ENCODE measurements at places on chromosomes 13 and 19. TPM values are rescaled to one million over a fixed set of nuclear protein-coding genes. Genes with fewer than 3 reads are reported as not detected.
A peak's percentile ranks its signal among the peaks of the same experiment; 100 is the strongest.

Gene TEX26
- not detected for total RNA-seq

Gene ZNF134
- total RNA-seq, result 18.9 TPM

Gene KANK2
- total RNA-seq, result 121 TPM

Gene C19orf38
- total RNA-seq, result not detected

Gene SYDE1
- total RNA-seq, result 47.7 TPM

Gene EXOC3L2
- 0.08 TPM for total RNA-seq

Gene SH2D3A
- total RNA-seq, result 2.2 TPM

DNA sequence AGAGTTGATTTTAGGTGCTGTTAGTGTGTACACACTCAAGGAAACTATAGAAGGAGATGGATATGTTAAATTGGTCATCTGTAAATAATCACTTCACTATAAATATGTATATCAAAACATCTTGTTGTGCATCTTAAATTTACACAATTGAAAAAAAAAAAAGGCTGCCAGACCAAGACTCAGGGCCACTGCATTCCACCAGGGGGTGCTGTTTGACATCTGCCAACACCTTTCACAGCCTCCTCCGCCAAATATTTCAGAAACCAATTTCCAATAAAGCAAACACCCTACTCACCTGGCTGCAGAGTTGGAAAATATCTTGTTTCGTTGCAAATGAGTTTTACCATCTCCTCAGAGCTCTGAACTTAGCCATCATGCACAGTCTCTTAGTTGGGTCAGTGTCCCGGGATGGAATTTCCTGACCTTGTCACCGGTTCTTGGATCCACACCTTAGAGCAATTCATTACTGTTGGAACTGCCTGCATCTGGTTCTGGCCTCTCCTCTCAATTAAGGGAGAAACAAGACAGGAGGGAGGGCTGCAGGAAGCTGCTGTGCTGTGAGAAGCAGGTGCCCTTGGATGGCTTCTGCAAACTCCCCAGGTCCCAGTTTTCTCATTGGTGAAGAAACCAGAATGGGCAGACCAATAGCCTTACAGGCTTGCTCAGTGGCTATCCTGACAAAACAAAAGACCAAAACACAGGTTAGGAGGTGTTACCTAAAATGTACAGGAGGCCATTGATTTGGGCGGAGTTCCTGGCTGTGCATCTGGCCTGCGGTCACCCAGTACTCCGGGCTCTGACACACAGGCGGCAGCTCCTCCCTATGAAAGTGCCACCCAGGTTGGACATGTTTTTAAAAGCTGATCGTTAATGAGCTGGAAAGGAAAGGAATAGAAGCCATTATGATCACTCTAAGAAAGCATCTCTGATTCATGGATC lies 746.6 kb downstream of the UQCRFS1 start:
- peak; percentile 30 for DNase-seq
- no peak overlapping the region for H3K27ac ChIP-seq
- no peaks in the 10 kb centered on the region for H3K4me1 ChIP-seq

- no peaks in the 10 kb centered on the region for H3K4me1 ChIP-seq
- no peaks in the 10 kb centered on the region for H3K27me3 ChIP-seq
- no peaks in the 10 kb centered on the region for H3K36me3 ChIP-seq
- DNase-seq, result no peak
Measured at GRCh38 chr19:58354478-58355030, 1.3 kb upstream of the A1BG start.

- no peak overlapping the region for H3K4me3 ChIP-seq
- DNase-seq, result no peak
- no peaks in the 10 kb centered on the region for H3K27me3 ChIP-seq
- H3K36me3 ChIP-seq, result no peaks in the 10 kb centered on the region
- H3K4me1 ChIP-seq, result no peaks in the 10 kb centered on the region
- no peak overlapping the region for H3K27ac ChIP-seq
Measured at GRCh38 chr19:53381376-53381775, 13.6 kb upstream of the ZNF765 start.

DNA sequence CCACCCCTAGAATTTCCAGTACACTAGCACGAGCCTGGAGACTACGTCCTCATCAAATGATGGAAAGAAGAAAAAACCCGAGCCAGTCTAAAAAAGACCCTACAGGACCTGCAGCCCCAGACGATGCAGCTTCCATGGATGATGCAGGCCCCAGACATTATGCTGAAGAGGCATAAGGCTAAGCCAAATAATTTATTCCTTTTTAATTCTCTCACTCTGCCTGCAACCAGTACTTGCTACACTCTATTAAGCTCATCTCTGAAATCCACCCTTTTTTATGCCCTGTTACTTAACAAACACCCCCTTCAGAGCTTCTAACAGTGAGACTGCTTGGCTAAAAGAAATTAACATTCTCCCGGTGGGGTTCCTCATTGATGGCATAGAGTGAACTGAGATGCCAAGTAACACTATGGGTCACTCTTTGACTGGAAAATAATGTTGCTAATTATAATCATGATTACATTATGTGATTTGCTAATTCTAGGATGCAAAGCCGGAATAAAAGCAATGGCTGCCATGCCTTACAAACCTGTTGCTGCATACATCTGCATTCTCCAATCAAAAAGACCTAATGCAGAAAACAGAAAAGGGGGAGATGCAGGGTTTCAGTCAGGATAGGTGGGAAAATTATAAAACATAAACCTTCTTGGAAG lies 1462.4 kb downstream of the UQCRFS1 start:
- no peak for DNase-seq
- no peak overlapping the region for H3K27ac ChIP-seq
- peaks cover 15% of the 10 kb centered on the region for H3K4me1 ChIP-seq
- H3K36me3 ChIP-seq, result no peaks in the 10 kb centered on the region
- H3K27me3 ChIP-seq, result no peaks in the 10 kb centered on the region

- H3K27ac ChIP-seq, result no peak overlapping the region
- H3K27me3 ChIP-seq, result no peaks in the 10 kb centered on the region
- DNase-seq, result no peak
- no peaks in the 10 kb centered on the region for H3K4me1 ChIP-seq
- no peaks in the 10 kb centered on the region for H3K36me3 ChIP-seq
Measured at GRCh38 chr13:66492479-66492878, 737.7 kb downstream of the PCDH9 start.

DNA sequence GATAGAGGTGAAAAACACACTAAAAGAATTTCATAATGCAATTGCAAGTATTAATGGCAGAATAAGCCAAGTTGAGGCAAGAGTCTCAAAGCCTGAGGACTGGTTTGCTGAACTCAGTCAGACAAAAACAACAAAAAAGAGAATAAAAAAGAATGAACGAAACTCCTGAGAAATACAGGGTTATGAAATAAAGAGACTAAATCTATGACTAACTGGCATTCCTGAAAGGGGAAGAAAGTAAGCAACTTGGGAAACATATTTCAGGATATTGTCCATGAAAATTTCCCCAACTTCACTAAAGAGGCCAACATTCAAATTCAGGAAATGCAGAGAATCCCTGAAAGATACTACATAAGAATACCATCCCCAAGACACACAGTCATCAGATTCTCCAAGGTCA lies 47.8 kb downstream of the UBL3 start:
- no peak overlapping the region for H3K4me3 ChIP-seq
- no peak overlapping the region for H3K27ac ChIP-seq
- H3K4me1 ChIP-seq, result no peaks in the 10 kb centered on the region
- no peaks in the 10 kb centered on the region for H3K27me3 ChIP-seq

- H3K4me3 ChIP-seq, result no peak overlapping the region
- peaks cover 21% of the 10 kb centered on the region for H3K4me1 ChIP-seq
- no peaks in the 10 kb centered on the region for H3K36me3 ChIP-seq
- no peaks in the 10 kb centered on the region for H3K27me3 ChIP-seq
- no peak for DNase-seq
- H3K27ac ChIP-seq, result no peak overlapping the region
Measured at GRCh38 chr19:4388337-4389063, 11.8 kb downstream of the SH3GL1 start.

- DNase-seq, result no peak
- H3K36me3 ChIP-seq, result no peaks in the 10 kb centered on the region
Measured at GRCh38 chr13:88932950-88933349, 1261.8 kb downstream of the SLITRK5 start.

DNA sequence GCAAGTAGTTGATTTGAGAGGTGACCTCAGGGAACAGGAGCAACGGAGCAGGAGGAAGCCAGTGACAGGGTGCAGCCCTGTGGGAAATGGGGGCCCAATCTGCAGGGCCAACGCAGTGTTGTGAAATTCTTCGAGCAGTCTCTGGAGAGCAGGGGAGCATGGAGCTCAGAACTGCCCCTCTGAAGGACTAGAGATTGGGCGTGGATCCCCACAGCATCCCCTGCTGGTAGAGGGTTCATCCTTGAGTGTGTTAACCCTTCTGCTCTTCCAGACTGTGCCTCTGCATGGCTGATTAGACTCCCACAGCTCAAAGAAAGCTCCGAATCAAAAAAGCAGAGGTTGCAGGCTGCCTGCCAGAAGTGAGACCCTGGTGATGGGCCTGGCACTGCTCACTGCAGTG lies 77.9 kb upstream of the UQCRFS1 start:
- H3K4me1 ChIP-seq, result no peaks in the 10 kb centered on the region
- H3K27me3 ChIP-seq, result peaks cover 7% of the 10 kb centered on the region
- no peak for DNase-seq
- no peak overlapping the region for H3K27ac ChIP-seq

DNA sequence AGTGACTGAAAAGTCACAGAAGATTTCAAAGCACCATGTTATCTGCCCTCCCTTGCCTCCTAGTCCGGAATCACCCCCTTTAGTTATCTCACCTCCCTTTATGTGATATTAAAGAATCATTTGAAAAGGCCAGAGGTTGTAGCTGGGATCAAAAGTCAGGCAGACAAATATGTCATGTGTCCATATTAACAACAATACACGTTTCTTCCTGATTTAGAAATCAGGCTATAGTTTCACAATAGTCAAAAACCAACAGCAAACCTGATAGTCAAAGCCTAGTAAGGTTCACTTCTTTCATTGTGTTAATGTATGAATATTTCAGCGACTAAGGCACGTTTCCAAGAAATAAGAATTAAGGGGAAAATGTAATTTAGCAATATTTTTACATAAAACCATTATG lies 326.7 kb downstream of the ITGBL1 start:
- no peak for DNase-seq
- no peak overlapping the region for H3K4me3 ChIP-seq
- H3K27ac ChIP-seq, result no peak overlapping the region
- H3K4me1 ChIP-seq, result no peaks in the 10 kb centered on the region

DNA sequence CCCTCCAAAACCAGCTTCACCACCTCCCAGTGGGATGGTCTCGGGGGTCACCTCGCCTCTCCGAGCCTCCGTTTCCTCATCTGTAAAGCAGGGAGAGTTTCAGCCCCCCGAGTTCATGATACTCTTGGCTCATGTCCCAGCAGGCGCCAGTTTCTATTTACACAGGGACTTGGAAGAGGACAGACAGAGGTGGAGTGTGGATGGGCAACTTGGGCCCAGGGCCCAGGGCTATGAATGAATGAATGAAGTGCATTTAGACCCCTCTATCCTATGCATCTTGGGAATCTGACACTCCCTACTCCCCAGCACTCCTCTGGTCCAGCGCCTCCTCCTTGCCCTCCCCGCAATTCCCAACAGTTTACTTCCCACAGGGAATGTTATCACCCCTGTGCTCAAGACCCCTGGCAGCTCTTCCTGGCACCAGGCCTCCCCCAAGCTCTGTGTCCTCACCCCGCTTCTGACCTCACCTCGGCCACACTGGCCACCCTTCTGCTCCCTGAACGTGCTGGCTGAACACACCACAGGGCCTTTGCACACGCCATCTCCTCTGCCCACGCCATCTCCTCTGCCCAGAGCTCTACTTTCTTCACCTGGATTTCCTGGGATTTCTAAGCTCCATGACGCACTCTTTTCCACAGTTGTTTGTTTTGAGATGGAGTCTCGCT lies 4.9 kb upstream of the C2CD4C start:
- no peak overlapping the region for H3K4me3 ChIP-seq
- H3K4me1 ChIP-seq, result peaks cover 10% of the 10 kb centered on the region
- H3K36me3 ChIP-seq, result no peaks in the 10 kb centered on the region
- H3K27ac ChIP-seq, result no peak overlapping the region
- no peak for DNase-seq
- H3K27me3 ChIP-seq, result no peaks in the 10 kb centered on the region

DNA sequence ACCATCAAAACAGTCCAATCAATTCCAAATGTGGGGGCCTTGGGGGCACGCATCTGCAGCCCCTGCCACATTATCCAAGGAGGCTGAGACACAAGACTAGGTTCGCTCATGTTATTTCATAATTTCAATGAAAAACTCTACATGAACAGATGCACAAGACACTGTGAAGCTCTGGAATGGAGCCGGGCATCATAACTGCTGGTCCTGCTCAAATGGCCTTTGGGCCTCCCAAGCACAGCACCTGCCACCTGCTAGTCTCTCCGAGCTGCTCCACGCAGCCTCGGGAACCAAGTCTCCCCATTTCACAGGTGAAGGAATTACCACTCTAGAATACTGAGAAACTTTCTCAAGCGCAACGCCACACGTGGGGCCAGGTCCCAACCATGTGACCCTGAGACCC lies 16.9 kb downstream of the CARS2 start:
- DNase-seq, result no peak
- H3K4me1 ChIP-seq, result no peaks in the 10 kb centered on the region
- H3K27me3 ChIP-seq, result no peaks in the 10 kb centered on the region
- H3K4me3 ChIP-seq, result no peak overlapping the region
- no peak overlapping the region for H3K27ac ChIP-seq

DNA sequence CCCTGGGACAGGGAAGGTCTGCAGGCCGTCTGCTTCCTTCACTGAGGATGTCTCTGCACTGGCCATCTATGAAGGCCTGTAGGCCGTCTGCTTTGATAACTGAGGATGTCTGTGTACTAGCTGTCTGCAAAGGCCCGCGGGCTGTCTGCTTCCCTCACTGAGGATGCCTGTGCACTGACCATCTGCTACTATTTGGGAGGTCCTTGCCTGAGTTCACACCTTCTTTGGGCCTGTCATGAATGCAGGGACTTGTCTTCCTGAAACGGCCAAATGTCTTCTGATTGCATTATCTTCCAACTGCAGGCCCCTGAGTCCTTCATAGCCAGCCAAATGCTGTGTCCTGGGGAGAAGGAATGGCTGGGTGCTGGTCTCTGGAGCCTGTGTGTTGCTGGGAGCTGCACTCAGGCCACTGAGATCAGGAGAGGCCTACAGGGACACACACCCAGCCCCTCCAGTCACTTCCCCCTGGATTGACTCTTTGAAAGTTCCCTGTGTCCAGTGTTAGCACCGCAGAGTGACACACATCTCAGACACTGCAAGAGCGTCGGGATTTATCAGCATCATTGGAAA lies 72.9 kb downstream of the TEX29 start:
- no peaks in the 10 kb centered on the region for H3K4me1 ChIP-seq
- H3K27ac ChIP-seq, result no peak overlapping the region
- H3K4me3 ChIP-seq, result no peak overlapping the region
- no peaks in the 10 kb centered on the region for H3K36me3 ChIP-seq

DNA sequence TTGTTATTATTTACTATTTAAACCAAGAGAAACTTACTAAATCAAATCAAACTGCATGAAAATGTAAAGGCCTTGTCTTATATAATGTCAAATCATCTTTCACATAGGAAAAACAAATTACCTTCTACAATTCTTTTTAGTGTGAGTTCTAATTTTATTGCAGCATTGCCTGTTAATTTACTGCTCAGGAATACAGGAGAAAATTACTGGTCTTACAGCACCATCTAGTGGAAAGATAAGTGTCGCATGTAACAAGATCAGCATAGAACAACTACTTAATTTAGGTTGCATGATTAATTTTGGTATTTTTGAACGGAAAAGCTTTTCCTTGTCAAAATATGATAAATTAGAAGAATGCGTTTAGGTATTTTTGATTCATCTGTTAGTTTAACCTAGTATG lies 502.7 kb downstream of the UQCRFS1 start:
- H3K4me3 ChIP-seq, result no peak overlapping the region
- no peaks in the 10 kb centered on the region for H3K27me3 ChIP-seq
- H3K27ac ChIP-seq, result no peak overlapping the region

GRCh38 chr19:40592170-40592569 lies 9.0 kb upstream of the LTBP4 start:
- no peak overlapping the region for H3K27ac ChIP-seq
- no peaks in the 10 kb centered on the region for H3K27me3 ChIP-seq
- no peak overlapping the region for H3K4me3 ChIP-seq
- peaks cover 6% of the 10 kb centered on the region for H3K4me1 ChIP-seq
- no peak for DNase-seq
